A172 (cell line): ENCODE measurements at places on chromosomes 6 and 20. TPM values are rescaled to one million over a fixed set of nuclear protein-coding genes. Genes with fewer than 3 reads are reported as not detected.

The KCNK16 gene
- not detected in 2 replicates for total RNA-seq

The CTAGE9 gene
- not detected in 2 replicates for total RNA-seq

The FOXQ1 gene
- 0.24 TPM in 1 of 2 replicates, not detected in the other for total RNA-seq

The HAO1 gene
- not detected in 2 replicates for total RNA-seq

The RAB44 gene
- not detected in 2 replicates for total RNA-seq

The HUS1B gene
- 0.12 and 1.2 TPM in 2 replicates for total RNA-seq

The ACSS1 gene
- total RNA-seq = 0.10 and 0.57 TPM in 2 replicates

The ADTRP gene
- total RNA-seq = 1.9 and 3.9 TPM in 2 replicates

The GRM4 gene
- 0.96 TPM in 1 of 2 replicates, not detected in the other for total RNA-seq

The CD109 gene
- total RNA-seq = 18.4 and 24.3 TPM in 2 replicates

The BMP6 gene
- 0.07 and 0.22 TPM in 2 replicates for total RNA-seq

The TCF21 gene
- total RNA-seq = not detected in 2 replicates

The PTGIS gene
- 0.07 and 0.14 TPM in 2 replicates for total RNA-seq

The TREM2 gene
- total RNA-seq = not detected in 2 replicates

The CGA gene
- total RNA-seq = not detected in 2 replicates

The PNRC1 gene
- 10.9 and 15.3 TPM in 2 replicates for total RNA-seq

The MACROD2 gene
- total RNA-seq = 0.02 and 0.46 TPM in 2 replicates

The WFDC12 gene
- total RNA-seq = not detected in 2 replicates

The CCR6 gene
- not detected in 2 replicates for total RNA-seq

The STMN3 gene
- 2.2 and 2.6 TPM in 2 replicates for total RNA-seq

The LPA gene
- not detected in 2 replicates for total RNA-seq

The SLC24A3 gene
- total RNA-seq = not detected in 2 replicates

The KHDC1L gene
- total RNA-seq = not detected in 2 replicates

The FOXC1 gene
- total RNA-seq = 3.5 and 4.6 TPM in 2 replicates

The TRAPPC3L gene
- not detected in 2 replicates for total RNA-seq

The RIN2 gene
- 22.4 and 29.3 TPM in 2 replicates for total RNA-seq

The TREML1 gene
- total RNA-seq = not detected in 2 replicates

The FERMT1 gene
- 6.5 and 7.0 TPM in 2 replicates for total RNA-seq

The PPIL1 gene
- total RNA-seq = 64.3 and 71.7 TPM in 2 replicates

The ZNF391 gene
- total RNA-seq = 0.53 and 3.3 TPM in 2 replicates

The IL17F gene
- total RNA-seq = not detected in 2 replicates

The JPH2 gene
- total RNA-seq = 3.1 and 4.8 TPM in 2 replicates

The UFL1 gene
- 21.1 and 22.2 TPM in 2 replicates for total RNA-seq

The ROMO1 gene
- 301 and 351 TPM in 2 replicates for total RNA-seq

The CDK5RAP1 gene
- 54.3 and 94.3 TPM in 2 replicates for total RNA-seq

The ADGRF4 gene
- total RNA-seq = 1.5 and 1.7 TPM in 2 replicates

The SLC17A4 gene
- total RNA-seq = not detected in 2 replicates

The SOX18 gene
- 0.21 and 1.9 TPM in 2 replicates for total RNA-seq

The ASCC3 gene
- total RNA-seq = 39.4 and 41.7 TPM in 2 replicates

The NMBR gene
- not detected in 2 replicates for total RNA-seq

The LIN28B gene
- not detected in 2 replicates for total RNA-seq

The PPP2R5D gene
- 38.9 and 48.5 TPM in 2 replicates for total RNA-seq

The GCM1 gene
- total RNA-seq = not detected in 2 replicates

The CD24 gene
- 20.4 and 26.9 TPM in 2 replicates for total RNA-seq

The SLC22A16 gene
- total RNA-seq = not detected in 2 replicates

The BEND6 gene
- 11.7 and 14.1 TPM in 2 replicates for total RNA-seq

The BPIFA3 gene
- not detected in 2 replicates for total RNA-seq

The FOXS1 gene
- total RNA-seq = 2.4 TPM in 1 of 2 replicates, not detected in the other

The GPR6 gene
- not detected in 2 replicates for total RNA-seq

The CST5 gene
- not detected in 2 replicates for total RNA-seq

The CYP39A1 gene
- not detected in 2 replicates for total RNA-seq

The LY6G6C gene
- not detected in 2 replicates for total RNA-seq

The CLVS2 gene
- not detected in 2 replicates for total RNA-seq

The GLP1R gene
- not detected in 2 replicates for total RNA-seq

The ARMC12 gene
- 0.24 and 0.55 TPM in 2 replicates for total RNA-seq
